ENCODE measurements at places on chromosomes 12 and 14.

- DNase-seq, result no peak
These were observed 29.4 kb downstream of the CORO1C start for GRCh38 chr12:108701779-108702441.

GRCh38 chr14:69861025-69861569, 18.1 kb upstream of the SMOC1 start:
- DNase-seq, result no peak

GRCh38 chr12:89351489-89352241, 636 bp downstream of the DUSP6 start:
- DNase-seq, result no peak

- DNase-seq, result no peak
These were observed 47.2 kb downstream of the DRAM1 start for GRCh38 chr12:101924618-101925017.

DNA sequence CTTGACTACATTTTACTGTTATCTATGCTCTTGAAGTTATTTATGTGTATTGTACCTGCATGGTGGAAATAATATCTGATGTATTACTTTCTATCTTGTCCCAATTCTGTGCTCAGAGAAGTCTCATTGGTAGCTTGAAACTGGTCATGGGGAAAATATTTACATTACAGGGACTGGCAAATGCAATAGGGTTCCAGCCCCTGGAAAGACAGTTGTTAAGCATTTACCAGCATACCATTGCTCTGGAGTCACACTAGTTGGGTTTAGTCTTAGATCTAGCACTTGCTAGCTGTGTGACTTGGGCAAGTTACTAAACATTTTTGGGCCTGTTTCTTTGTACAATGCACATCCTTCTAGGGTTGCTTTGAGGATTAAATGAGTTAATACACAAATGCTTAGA, 86.3 kb upstream of the NRXN3 start:
- no peak for DNase-seq

DNA sequence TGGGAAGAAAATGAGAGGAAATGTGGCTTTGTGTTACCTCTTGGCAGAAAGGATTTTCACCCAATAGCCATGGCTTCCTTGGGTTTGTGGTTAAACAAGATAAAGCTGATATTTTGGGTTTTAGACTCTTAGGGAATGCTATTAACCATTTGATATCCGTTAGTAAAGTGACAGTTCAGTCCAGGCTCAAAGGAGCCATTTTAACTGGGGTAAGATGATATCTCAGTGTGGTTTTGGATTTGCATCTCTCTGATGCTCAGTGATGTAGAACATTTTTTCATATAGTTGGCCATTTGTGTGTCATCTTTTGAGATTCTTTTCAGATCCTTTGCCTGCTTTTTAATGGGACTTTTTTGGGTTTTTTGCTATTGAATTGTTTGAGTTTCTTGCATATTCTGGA, 30.1 kb downstream of the IFT43 start:
- no peak for DNase-seq

DNA sequence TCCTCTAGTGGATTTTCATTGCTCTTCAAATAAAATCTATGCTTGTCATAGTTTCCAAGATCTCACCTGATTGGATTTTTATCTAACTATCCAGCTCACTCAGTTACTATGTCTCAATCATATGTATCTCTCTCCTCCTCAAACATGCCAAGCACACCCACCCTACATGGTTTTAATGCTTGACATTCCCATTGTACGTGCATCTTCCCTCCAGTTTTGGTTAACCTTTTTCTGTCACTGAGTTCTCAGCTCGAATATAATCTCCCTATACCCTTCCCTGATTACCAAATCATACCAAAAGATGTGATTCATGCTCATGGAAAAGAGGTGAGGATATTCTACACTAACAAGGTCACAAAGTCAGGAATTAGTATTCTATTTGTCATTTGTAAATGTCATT, 12.0 kb upstream of the PTPRQ start:
- DNase-seq, result no peak

- DNase-seq, result no peak
These were observed 266.4 kb upstream of the SLC16A7 start for GRCh38 chr12:59329462-59329861.

DNA sequence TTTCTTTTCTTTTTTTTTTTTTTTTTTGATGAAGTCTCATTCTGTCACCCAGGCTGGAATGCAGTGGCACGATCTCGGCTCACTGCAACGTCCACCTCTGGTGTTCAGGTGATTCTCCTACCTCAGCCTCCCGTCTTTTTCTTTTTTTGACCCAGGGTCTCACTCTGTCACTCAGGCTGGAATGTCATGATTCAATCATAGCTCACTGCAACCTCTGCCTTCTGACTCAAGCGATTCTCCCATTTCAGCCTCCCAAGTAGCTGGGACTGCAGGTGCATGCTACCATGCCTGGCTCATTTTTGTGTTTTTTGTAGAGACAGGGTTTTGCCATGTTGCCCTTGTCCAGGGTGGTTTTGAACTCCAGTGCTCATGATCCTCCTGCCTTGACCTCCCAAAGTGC, 12.0 kb downstream of the FUT8 start:
- no peak for DNase-seq

DNA sequence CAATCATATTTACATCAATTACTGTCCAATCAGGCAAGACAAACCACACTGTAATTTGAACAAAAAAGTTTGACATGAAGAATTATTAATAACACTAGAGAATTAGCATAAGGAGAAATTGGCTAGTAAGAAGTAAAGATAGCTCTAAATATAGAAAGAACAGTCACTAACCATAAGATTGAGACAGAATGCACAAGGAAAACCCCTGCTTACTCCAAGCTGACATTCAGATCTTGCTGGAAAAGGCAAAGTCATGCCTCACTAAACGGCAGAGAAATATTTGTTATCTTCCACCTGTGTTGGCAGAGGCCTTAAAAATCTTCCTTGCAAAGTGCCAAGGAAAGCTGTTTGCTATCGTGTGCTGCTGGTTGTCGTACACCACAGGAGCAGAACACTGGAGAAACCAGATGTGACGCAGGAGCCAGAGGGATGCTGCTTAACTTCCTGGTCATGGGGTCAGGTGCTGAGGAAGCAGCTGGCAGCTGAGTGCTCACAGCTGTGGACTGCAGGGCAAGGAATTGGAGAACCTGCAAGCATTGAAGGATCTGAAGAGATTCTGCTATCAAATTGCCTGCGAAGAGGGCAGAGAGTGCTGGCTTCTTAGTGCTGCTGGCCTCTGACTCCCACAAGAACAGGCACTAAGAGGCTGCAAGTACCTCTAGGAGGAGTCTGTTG, 1323.3 kb downstream of the LRFN5 start:
- no peak for DNase-seq

- DNase-seq, result no peak
These were observed 852.6 kb downstream of the LRFN5 start for GRCh38 chr14:42459171-42459685.

DNA sequence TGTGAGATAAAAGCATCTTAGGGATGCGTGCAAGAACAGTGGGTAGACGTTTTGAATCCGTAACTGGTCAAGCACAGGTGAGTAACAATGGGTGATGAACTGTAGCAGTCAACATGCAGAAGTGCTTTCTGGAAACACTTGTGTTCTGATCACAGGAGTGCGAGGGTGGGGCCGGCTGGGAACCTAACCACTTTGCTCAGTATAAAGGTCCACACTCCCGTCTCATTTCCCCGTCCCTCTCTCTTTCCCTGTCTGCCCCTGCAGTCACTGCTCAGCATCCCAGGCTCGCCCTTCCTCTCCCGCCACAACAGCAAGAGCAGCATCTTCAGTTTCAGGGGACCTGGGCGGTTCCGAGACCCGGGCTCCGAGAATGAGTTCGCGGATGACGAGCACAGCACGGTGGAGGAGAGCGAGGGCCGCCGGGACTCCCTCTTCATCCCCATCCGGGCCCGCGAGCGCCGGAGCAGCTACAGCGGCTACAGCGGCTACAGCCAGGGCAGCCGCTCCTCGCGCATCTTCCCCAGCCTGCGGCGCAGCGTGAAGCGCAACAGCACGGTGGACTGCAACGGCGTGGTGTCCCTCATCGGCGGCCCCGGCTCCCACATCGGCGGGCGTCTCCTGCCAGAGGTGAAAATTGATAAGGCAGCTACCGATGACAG, 127.1 kb downstream of the FIGNL2 start:
- no peak for DNase-seq

DNA sequence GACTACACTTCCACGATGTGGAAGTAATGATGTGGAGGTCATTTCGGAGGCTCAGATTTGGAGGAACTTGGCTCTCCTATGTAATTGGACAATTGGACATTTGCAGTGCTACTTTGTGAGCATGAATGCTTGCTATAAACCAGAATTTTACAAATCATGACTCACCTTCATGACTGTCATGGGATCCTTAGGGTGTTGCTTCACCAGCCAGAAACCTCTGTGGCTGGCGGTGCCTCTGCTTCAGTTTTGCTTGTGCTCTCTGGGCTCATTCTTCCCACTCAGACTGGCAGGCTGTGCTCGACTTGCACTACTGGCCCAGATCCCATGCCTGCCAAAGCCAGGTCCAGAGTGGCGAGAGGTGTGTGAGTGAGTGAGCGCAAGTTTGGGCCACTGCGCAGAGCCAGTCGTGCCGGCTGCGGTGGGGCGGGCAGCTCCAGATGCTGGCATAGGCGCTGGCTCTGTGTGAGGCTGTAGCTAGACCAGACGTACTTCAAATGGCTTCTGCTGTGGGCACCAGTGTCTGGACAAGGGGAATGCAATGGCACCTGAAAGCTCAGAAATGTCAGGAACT, 387.8 kb downstream of the AEBP2 start:
- DNase-seq, result no peak

GRCh38 chr12:44889162-44889561, 13.0 kb upstream of the NELL2 start:
- no peak for DNase-seq

- no peak for DNase-seq
These were observed 54.6 kb downstream of the ARF6 start for GRCh38 chr14:49947506-49947905.

- no peak for DNase-seq
These were observed 59.0 kb downstream of the GALNT16 start for GRCh38 chr14:69318901-69319475.

GRCh38 chr14:32377046-32377646, 48.0 kb downstream of the AKAP6 start:
- DNase-seq, result no peak

GRCh38 chr12:26425587-26426260, 230.4 kb downstream of the SSPN start:
- no peak for DNase-seq

- no peak for DNase-seq
These were observed 166.6 kb upstream of the BCL2L14 start for GRCh38 chr12:11904124-11904523.

- DNase-seq, result no peak
These were observed 141.8 kb downstream of the CACNA1C start for GRCh38 chr12:2194571-2194970.

DNA sequence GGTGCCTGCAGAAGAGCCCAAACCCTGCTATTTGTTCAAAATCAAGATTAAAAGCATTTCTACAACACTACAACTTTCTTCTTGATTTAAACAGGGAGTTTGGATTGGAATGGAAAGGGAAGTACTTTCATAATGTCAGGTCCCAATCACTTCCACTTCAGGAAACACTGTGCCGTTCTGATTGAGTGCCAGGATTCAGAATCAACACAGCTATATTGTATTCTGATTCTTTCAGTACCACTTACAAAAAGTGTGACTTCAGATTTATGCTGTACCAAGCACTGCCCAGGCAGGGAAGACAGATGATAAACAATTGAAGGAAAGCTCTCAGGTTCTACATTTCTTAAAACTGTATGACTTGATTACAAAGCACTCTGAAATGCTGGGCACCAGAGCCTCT, 3.2 kb downstream of the TDP1 start:
- DNase-seq, result no peak

DNA sequence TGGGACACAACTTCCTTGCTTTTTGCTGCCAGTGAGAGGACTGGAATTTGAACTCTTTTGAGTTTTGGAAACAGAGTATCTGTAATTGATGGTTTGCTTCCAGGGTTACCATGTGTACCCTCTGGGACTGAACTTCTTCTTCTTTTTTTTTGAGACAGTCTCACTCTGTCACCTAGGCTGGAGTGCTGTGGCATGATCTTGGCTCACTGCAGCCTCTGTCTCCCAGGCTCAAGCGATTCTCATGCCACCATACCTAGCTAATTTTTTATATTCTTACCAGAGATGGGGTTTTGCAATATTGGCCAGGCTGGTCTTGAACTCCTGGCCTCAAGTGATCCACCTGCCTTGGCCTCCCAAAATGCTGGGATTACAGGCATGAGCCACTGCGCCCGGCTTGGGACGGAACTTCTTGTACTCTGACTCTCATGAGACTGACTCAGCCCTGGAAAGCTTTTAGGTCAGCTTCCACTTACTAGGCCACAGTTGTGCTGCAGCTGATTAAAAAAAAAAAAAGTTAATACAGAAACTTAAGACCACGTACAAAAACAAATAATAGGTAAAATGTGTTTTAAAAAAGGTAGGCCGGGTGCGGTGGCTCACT, 15.8 kb downstream of the SEL1L start:
- no peak for DNase-seq

DNA sequence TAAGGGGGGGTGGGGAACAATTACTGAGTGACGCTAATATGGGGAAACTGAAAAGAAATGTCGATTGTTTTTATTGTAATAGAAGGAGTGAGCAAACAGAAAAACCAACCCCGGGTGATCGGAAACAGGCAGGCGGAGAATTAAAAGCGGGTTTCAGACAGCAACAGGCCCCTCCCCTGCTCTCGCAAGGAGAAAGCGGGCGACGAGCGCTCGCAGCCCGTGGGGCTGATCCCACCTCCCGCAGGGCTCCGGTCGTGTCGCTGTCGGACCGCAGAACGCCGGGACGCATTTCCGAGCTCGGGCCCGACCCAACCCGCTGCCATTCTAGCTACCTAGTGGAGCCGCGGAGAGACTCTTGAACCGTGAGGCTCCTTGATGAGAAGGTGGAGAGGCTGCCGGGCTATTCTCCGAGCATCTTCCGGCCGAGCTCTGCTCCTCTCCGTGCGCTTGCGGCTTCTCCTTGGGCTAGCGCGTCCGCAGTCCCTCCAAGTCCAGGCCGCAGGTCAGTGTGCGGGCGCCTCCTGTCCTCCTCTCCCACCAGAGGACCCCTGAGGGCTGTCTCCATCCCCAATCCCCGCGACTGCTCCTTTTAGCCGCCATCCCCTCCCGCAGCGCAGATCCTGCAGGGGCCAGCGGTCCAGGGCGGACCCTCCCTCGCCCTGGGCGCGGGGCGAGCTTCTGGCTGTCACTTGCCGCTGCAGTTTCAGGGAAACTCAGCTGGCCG, 4.1 kb upstream of the PAX9 start:
- DNase-seq, result no peak

DNA sequence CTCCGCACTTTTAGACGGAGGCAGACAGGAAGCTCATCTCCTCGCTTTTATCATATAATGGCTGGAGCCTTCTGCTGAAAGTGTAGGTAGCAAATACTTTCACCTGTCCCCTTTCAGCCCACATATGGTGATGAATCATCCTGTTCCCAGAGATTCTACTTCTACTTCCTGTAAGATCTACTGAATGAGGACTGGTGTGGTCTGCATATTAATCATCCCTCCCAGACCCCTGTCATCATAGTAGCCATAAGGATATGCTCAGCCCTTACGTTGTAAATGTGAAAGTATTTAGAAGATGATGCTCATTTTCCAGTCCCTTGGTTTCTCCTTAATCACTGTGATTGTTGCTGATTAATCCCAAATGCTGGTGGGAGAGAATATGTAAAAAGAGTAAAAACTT, 268.2 kb upstream of the GRIP1 start:
- DNase-seq, result no peak

Measured in HS-5 (cell line).